NCI-H2081 treated with DMSO at 0.1 percent for 48 hours (cell line): ENCODE measurements at places on chromosomes 7 and 10.

DNA sequence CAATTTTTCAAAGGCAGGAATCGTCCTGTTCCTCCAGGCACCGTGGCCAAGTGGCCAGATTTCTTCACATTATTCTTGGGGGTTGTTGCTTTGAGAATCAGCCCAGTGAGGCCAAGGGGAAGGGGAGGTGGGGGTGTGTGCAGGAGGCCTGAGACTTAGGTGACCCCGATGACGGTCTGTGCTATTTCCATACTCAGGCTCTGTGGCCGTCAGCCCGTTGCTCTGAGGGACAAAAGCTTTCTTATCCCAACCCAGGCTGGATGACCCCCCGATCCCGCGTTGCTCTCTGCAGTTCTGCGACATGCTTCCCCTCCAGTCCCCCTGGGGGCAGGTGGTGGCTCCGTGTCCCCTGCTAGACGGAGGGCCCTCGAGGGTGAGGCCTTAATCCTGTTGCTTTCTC is 14.2 kb downstream of the DOCK1 start:
- no peak for DNase-seq

DNA sequence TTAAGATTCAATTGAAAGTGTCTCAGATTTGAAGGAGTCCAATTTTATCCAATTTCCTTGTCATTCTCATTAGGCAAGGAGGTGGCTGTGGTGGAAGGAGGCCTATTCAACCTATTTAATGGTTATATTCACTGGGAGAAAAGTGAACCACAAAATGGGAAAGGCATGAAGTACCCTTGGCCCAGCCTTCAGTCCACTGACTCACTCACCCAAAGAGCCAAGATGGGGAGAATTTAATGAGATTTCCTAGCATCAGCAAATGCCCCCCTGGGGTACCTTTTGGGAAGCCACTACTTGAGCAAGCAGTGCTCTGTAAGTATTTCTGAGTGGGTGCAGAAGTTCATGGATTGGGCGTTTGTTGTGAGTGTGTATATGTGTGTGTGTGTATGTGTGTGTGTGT is 144.1 kb downstream of the NRP1 start:
- DNase-seq: no peak

GRCh38 chr10:123348691-123349572 is 194.7 kb downstream of the BUB3 start:
- DNase-seq: no peak

GRCh38 chr10:810351-810846 is 120.9 kb upstream of the DIP2C start:
- DNase-seq: no peak

DNA sequence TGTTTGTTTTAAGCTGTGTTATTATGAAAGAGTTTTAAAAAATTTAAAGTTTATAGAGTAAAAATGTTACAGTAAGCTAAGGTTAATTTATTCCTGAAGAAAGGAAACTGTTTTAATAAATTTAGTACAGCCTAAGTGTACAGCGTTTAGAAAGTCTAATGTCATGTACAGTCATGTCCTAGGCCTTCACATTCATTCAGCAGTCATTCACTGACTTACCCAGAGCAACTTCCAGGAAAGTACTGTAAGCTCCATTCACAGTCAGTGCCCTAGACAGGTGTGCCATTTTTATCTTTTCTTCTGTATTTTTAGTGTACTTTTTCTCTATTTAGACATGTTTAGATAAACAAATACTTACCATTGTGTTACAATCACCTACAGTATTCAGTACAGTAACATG is 126.8 kb downstream of the TPK1 start:
- DNase-seq: no peak

DNA sequence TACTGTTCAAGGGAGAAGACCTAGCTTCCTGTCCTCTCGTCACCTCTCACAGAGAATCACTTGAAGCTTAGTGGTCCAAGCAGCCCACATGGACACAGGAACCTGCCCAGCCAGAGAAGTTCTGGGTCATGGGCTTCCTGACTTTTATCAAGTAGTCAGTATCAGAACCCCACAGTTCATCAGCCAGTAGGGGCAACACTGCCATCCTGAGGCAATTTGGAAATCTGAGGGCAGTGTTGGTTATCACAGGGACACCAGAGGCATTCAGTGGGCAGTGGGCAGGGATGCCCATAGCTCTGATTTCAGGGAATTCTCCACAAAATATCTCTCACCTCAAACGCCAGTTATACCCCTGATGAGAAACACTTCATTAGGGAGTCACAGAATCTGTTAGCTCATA is 22.5 kb upstream of the MGAM2 start:
- DNase-seq: no peak

DNA sequence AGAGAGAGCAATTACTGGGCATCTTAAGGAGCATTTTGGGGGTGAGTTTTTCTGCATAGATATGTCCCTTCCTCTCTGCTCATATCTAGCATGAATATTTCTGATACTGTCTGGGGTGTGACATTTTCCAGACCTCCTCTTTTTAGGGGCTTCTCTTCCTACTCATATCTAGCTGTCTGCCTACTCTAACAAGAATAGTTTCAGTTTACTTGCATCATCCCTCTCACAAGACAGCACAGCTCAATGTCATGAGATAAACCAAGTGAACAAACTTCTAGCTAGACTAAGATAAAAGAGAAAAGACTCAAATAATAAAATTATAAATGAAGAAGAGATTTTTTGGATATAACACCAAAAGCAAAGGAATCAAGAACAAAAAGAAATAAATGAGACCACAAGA is 419.5 kb upstream of the SORCS1 start:
- DNase-seq: no peak

DNA sequence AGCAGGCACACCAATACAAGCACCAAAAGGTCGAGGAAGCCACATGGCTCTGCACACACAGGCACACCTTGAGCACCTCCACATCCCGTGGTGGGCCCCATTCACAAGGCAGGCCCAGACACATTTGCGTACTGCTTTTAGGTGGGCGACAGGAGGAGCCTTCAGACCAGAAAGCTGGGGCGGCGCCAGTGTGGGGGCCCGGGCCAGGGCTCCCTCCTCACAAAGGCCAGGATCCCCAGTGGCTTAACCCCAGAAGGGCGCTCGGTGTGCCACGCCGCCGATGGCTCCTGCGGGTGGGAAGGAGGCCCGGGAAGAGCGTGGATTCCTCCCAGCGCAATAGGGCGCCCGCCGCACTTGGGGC is 2.8 kb upstream of the SMARCD3 start:
- DNase-seq: no peak

GRCh38 chr7:13933091-13933490 is 56.4 kb downstream of the ETV1 start:
- no peak for DNase-seq

DNA sequence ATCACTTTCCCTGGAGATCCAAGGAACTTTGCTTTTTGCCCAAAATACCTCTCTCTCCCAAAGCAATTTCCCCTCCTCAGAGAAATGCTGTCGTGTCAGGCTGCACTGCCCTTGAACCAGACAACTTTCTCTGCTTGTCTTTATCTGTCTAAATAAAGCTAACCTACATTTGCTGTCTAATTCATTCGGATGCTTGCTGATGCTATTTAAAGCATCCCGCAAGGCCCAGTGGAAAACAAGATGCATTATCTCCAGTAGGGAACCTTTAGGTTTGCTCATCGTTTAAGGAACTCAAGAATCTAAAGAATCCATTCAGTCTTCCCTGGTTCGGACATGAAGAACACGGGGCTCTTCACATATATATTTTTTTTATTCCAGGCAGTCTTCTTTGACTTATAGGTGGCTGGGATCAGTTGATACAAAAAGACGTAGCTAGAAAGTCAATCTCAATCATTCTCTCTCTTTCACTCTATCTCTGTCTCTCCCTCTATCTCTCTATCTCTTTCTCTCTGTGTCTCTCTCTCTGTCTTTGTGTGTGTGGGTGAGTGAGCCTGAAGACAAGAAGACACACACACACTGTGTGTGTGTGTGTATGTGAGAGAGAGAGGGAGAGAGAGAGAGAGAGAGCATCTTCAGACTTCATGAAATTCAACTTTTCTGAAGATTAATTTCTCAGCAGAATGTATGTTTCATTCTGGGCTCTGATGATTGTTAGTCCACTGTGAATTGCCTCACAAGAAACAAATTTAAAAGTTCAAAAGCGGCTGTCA is 92.8 kb upstream of the MKLN1 start:
- no peak for DNase-seq

- no peak for DNase-seq
Measured at GRCh38 chr10:59104186-59104585, 72.3 kb upstream of the PHYHIPL start.

DNA sequence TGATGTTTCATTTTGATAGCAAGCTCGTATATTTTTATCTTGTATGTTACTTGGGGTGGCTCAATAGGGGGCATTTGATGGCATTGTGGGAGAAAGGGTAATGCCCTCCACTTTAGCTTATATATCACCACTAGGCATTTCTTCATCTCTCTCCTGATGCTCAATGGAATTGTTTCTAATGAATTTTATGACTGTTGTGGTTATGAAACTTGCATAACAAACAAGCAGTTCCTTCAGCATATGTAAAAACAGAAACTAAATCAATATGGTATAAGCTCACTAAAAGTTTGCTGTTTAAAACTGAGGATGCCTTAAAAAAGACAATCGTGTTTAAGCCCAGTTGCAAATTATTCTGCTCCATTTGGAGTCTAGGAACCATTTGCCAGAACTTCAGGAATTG is 75.5 kb downstream of the CDK14 start:
- no peak for DNase-seq

DNA sequence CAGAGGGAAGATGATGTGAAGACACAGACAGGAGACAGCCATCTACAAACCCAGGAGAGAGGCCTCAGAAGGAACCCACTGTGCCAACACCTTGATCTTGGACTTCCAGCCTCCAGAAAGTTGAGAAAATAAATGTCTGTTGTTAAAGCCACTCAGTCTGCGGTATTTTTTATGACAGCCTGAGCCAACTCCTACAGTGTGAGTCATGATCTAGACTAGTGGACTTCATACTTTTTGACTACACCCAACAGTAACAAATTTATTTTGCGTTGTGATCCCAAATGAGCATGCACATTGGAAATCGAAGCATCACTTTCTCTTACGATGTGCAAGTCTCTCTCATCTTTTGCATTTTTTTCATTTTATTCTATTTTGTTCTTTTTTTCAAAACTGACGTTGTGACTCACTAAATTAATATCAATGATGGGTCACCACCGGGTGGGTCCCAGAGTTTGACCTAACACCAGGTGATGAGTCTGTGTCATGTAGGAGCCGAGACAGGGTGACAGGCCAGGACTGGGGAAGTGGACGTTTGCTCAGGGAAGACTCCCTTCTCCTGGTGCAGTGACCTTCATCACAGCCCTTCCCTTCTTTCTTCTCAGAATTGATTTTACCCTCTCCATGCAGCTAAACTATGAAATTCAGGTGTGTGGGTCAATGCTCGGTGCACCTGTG is 28.9 kb downstream of the PHYH start:
- no peak for DNase-seq

- DNase-seq: no peak
Measured at GRCh38 chr7:33698041-33698440, 207.3 kb upstream of the BMPER start.

DNA sequence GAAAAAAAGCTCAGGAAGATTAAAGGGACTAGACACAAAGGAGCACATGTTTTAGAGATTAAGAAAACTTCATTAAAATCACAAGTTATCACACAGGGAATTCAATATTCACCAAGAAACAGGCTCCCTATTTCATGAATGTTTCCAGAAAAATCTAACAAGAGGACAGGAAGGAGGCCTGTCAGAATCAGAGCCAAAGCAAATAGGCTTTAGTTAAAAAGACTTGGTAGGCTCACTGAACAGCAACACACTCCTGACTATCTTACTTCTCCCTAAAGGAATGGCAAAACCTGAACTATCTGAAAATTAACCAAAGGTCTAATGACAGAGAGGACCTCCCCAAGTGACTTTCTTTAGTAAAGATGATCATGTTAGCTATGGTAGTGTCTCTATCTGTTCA is 188.3 kb upstream of the MEOX2 start:
- no peak for DNase-seq
